ENCODE measurements at places on chromosomes 11 and 22. TPM values are rescaled to one million over a fixed set of nuclear protein-coding genes. Genes with fewer than 3 reads are reported as not detected.

The OR56A4 gene
- total RNA-seq = under 0.01 TPM

The POU2AF3 gene
- total RNA-seq = 2.7 TPM

GRCh38 chr11:95891423-95892170 lies 32.3 kb downstream of the MTMR2 start:
- peak; percentile 34 for DNase-seq
- H3K4me1 ChIP-seq = no peaks in the 10 kb centered on the region
- no peak overlapping the region for H3K27ac ChIP-seq
- no peaks in the 10 kb centered on the region for H3K36me3 ChIP-seq
- no peak overlapping the region for H3K4me3 ChIP-seq

DNA sequence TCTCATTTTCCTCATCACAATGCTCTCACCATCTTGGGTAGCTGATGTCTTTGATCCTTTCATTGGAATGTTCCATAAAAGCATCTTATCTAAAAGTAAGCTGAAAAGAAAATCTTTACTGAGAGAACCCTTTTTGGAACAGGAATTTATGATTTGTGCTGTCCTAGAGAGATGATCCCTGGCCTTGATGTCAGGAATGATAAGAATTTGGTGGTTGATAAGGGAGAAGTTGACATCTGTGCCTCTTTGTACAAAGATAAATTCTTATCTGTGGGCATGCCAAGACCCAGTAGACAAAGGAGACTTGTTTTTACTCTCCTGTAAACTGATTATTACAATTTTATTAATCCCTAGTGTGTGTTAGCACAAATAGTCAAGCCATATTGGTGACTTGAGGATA lies 36.9 kb downstream of the NAALAD2 start:
- no peaks in the 10 kb centered on the region for H3K36me3 ChIP-seq
- H3K4me3 ChIP-seq = no peak overlapping the region
- no peaks in the 10 kb centered on the region for H3K4me1 ChIP-seq
- no peak overlapping the region for H3K27ac ChIP-seq
- H3K27me3 ChIP-seq = no peaks in the 10 kb centered on the region
- DNase-seq = no peak

- H3K27me3 ChIP-seq = peaks cover 2% of the 10 kb centered on the region
- no peak overlapping the region for H3K4me3 ChIP-seq
- no peaks in the 10 kb centered on the region for H3K36me3 ChIP-seq
Observed at GRCh38 chr22:22703203-22703570, 58.8 kb downstream of the GGTLC2 start.

GRCh38 chr11:106228996-106229395 lies 151.5 kb downstream of the AASDHPPT start:
- no peak overlapping the region for H3K4me3 ChIP-seq
- no peaks in the 10 kb centered on the region for H3K4me1 ChIP-seq
- no peaks in the 10 kb centered on the region for H3K27me3 ChIP-seq
- H3K27ac ChIP-seq = no peak overlapping the region
- no peaks in the 10 kb centered on the region for H3K36me3 ChIP-seq
- DNase-seq = no peak

The LIPT2 gene
- total RNA-seq = 3.2 TPM

The APOC3 gene
- 0.40 TPM for total RNA-seq

The TUB gene
- total RNA-seq = 16.7 TPM

DNA sequence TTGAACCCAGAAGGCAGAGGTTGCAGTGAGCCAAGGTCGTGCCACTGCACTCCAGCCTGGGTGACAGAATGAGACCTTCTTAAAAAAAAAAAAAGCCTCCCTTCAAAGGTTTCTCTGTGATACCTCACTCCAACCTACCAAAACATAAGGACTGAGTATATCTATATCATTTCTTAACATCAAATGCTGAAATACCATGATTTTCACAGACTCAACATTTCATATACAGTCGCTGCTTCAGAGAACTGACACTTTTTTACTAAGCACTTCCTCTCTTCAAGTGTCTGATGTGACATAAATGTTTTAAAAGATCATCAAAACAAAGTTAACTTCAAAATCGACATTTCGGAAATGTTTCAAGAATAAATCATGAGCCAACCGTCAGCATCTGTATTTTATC lies 12.0 kb downstream of the PRR14L start:
- DNase-seq = no peak
- no peaks in the 10 kb centered on the region for H3K27me3 ChIP-seq
- no peak overlapping the region for H3K4me3 ChIP-seq
- no peak overlapping the region for H3K27ac ChIP-seq

GRCh38 chr11:10429526-10429925 lies 25.5 kb upstream of the AMPD3 start:
- H3K27me3 ChIP-seq = no peaks in the 10 kb centered on the region
- no peak overlapping the region for H3K27ac ChIP-seq
- no peaks in the 10 kb centered on the region for H3K4me1 ChIP-seq
- no peak overlapping the region for H3K4me3 ChIP-seq
- DNase-seq = no peak

The CRYBA4 gene
- total RNA-seq = not detected

DNA sequence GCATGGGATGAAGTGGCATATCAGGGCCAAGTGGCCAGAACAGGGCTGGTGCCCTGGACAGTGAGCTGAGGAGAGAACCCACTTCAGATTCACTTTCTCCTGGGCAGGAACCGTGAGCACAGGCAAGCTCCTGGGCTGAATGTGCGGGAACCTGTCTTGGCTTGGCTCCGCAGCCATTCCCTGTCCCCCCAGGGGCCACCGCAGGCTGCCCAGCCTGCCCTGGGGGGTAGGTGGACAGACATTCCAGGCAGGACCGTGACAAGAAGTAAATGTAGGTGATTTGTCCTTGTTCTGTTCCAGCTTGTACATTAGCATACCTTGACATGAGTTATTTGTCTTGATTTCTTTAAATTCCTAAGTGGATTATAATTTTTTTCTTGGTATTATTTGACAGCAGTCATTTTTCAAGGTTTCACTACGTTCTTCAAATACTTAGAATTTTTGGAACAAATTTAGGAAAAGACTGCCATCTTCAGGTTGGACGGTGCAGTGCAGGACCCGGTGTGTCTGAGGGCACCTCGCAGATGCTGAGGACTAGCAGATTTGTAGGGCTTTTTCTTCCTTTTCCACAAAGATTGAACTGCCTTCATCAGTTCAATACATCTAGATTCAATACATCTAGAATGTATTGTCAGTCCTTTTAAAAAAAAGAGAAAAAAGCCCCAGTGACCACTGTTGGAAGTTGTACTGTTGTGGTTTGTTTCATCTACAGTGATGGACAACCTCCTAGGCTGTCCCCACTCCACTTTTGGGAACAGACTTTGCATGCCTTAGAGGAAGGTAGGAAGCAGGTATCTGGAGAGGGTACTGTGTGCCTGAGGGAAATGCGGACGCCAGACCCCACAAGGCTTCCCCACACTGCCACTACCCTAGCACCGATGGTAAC lies 115.1 kb upstream of the RASSF10 start:
- peaks cover 16% of the 10 kb centered on the region for H3K4me1 ChIP-seq
- no peak overlapping the region for H3K27ac ChIP-seq

- peak overlapping the region; percentile 49 for H3K27ac ChIP-seq
- DNase-seq = peak; percentile 84
- peaks cover 2% of the 10 kb centered on the region for H3K27me3 ChIP-seq
- peaks cover 45% of the 10 kb centered on the region for H3K4me1 ChIP-seq
- no peak overlapping the region for H3K4me3 ChIP-seq
Observed at GRCh38 chr11:69127081-69127850, 28.5 kb upstream of the SMIM38 start.

GRCh38 chr22:48167238-48167637 lies 1404.8 kb downstream of the TBC1D22A start:
- DNase-seq = peak; percentile 14
- H3K27ac ChIP-seq = no peak overlapping the region
- H3K36me3 ChIP-seq = no peaks in the 10 kb centered on the region
- no peaks in the 10 kb centered on the region for H3K4me1 ChIP-seq
- H3K27me3 ChIP-seq = no peaks in the 10 kb centered on the region

GRCh38 chr11:112134473-112134872 lies 29.4 kb downstream of the IL18 start:
- H3K27me3 ChIP-seq = no peaks in the 10 kb centered on the region
- H3K27ac ChIP-seq = no peak overlapping the region
- H3K4me1 ChIP-seq = no peaks in the 10 kb centered on the region
- no peak for DNase-seq
- no peaks in the 10 kb centered on the region for H3K36me3 ChIP-seq

The ZNF280A gene
- total RNA-seq = 0.09 TPM

The DBX1 gene
- total RNA-seq = 1.3 TPM

The UBQLNL gene
- 0.18 TPM for total RNA-seq

- H3K4me1 ChIP-seq = peaks cover 4% of the 10 kb centered on the region
- peaks cover 2% of the 10 kb centered on the region for H3K36me3 ChIP-seq
- no peak overlapping the region for H3K27ac ChIP-seq
- no peak for DNase-seq
- no peaks in the 10 kb centered on the region for H3K27me3 ChIP-seq
Observed at GRCh38 chr11:47711816-47712215, 3.4 kb downstream of the AGBL2 start.

- no peak overlapping the region for H3K4me3 ChIP-seq
- peaks cover 9% of the 10 kb centered on the region for H3K4me1 ChIP-seq
- peaks cover 10% of the 10 kb centered on the region for H3K27me3 ChIP-seq
- no peaks in the 10 kb centered on the region for H3K36me3 ChIP-seq
- no peak for DNase-seq
Observed at GRCh38 chr22:36922711-36923110, 9.3 kb downstream of the CSF2RB start.

- no peak overlapping the region for H3K4me3 ChIP-seq
- no peak for DNase-seq
- H3K27ac ChIP-seq = no peak overlapping the region
Observed at GRCh38 chr22:42171417-42171816, 40.8 kb upstream of the CYP2D6 start.

DNA sequence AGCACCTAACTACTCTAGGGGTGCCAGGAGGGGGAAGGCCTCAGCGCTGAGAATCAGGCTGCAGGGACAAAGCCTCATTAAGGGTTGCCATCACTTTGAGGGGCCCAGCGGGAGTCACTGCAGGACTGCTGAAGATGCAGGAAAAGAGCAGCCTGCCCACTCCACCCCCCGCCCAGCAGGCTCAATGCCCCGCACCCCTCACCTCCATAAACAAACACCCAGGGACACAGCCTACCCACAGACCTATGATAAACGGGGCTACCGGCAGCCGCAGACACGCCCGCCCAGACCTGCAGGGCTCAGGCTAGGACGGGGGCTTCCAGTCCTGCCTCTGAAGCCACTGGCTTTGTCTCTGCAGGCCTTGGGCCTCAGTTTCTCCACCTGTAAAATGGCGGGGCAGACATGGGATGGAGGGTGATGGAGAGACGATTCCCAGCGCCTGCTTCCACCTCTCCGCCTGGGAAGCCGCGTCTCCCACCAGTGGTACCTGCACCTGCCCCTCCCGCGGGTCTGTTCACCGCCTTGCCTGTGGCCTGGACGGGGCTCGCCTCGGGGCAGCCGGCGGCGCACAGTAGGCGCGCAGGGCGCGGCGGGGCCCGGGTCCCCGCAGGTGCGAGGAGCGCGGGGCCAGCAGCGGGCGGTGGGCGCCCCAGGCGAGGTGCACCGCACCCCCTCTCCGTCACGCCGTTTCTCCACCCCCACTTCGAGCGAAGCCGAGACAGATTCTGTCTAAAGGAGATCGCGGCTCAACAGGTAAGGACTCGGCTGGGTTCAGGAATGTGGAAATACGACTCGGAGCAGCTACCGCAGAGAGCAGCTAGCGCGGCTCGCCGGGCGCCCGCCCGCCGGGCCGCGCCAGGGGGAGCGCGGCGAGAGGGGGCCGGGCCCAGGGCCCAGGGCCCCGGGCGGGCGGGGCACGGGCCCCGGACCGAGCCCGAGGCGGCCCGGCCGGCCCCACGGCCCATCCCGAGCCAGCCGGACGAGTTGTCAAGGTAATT lies 1.5 kb downstream of the WNT7B start:
- no peaks in the 10 kb centered on the region for H3K36me3 ChIP-seq
- peaks cover 80% of the 10 kb centered on the region for H3K27me3 ChIP-seq
- H3K27ac ChIP-seq = no peak overlapping the region
- no peak overlapping the region for H3K4me3 ChIP-seq

- peaks cover 44% of the 10 kb centered on the region for H3K36me3 ChIP-seq
- peaks cover 10% of the 10 kb centered on the region for H3K4me1 ChIP-seq
- H3K27me3 ChIP-seq = no peaks in the 10 kb centered on the region
- H3K27ac ChIP-seq = peak overlapping the region; percentile 42
- DNase-seq = no peak
- no peak overlapping the region for H3K4me3 ChIP-seq
Observed at GRCh38 chr11:460331-461199, 10.5 kb downstream of the PTDSS2 start.

DNA sequence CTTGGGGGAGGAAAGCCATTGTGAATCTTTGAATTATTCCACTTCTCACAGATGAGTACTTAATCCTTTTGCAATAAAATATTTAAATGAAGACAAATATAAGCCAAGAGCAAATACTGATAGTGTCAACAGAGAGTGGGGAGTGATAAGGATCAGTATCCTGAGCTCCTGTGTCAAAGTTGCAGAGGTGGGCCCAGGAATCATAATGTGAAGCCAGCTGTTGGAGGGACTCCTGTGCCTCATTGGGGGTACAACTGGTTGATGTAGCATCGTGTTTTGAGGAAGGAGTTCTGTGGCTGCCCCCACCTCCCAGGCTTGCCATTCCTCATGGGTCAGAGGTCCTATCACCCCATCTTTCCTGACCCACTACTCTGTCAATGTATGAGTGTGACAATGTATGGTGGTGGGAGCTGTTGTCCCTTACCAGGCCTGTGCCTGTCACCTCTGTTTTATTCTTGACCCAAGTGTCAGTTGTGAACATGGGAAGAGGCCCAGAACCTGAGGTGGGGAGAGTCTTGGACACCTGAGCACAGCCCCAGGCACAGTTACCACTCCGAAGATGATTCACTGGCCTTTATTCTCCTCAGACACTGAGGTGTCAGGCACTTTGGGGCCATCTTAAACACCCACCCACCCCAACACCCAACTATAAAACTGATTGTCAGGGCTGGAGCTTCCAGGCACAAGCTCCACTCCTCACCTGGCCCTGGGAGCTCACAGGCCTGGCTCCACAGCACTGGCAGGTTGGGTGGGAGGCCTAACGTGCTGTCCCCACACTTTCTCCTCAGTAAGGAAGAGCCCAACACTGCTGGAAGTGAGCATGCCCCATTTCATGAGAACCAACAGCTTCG lies 38.4 kb downstream of the KCNQ1OT1 start:
- no peak for DNase-seq
- no peak overlapping the region for H3K4me3 ChIP-seq
- peak overlapping the region; percentile 62 for H3K27ac ChIP-seq
- H3K4me1 ChIP-seq = peaks cover 51% of the 10 kb centered on the region

The MED15 gene
- 15.3 TPM for total RNA-seq

The MN1 gene
- total RNA-seq = 9.9 TPM

DNA sequence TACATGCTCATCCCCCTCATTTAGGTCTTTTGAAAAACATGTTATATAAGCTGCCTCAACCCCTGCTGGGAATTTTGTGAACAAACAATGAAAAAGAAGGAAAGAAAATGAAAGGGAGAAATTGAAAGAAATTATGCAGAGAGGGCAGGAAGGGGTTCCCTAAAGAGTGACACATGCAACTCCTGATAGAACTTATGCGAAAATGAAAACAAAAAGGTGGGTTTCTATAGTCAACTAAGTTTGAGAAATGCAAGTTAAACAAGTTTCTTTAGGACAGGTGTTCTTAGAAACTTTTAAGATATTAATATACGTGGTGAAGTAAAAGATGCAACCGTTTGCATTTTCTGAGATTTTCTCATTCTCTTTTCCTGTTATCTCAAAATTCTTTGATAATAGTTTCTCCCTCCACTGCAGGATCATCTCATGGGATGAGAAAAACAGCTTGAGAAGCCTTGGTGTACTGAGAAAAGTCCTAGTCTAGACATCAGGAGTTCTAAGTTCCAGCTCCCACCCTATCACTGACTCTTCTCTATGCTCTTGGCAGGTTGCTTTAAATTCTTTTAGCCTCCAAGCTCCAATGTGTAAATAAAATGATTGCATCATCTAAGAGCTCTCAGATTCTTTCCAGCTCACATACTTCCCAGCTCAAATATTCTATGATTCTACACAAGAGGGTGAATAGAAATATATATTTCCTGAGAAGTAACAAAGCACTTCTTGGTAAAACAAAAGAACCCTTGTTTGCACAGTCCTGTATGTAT lies 109.2 kb downstream of the FAM76B start:
- no peaks in the 10 kb centered on the region for H3K4me1 ChIP-seq
- peak overlapping the region; percentile 78 for H3K27ac ChIP-seq
